Heart left ventricle (tissue), 16 donors: ENCODE measurements at places on chromosomes 2 and 18. TPM values are rescaled to one million over a fixed set of nuclear protein-coding genes. Genes with fewer than 3 reads are reported as not detected.

DNA sequence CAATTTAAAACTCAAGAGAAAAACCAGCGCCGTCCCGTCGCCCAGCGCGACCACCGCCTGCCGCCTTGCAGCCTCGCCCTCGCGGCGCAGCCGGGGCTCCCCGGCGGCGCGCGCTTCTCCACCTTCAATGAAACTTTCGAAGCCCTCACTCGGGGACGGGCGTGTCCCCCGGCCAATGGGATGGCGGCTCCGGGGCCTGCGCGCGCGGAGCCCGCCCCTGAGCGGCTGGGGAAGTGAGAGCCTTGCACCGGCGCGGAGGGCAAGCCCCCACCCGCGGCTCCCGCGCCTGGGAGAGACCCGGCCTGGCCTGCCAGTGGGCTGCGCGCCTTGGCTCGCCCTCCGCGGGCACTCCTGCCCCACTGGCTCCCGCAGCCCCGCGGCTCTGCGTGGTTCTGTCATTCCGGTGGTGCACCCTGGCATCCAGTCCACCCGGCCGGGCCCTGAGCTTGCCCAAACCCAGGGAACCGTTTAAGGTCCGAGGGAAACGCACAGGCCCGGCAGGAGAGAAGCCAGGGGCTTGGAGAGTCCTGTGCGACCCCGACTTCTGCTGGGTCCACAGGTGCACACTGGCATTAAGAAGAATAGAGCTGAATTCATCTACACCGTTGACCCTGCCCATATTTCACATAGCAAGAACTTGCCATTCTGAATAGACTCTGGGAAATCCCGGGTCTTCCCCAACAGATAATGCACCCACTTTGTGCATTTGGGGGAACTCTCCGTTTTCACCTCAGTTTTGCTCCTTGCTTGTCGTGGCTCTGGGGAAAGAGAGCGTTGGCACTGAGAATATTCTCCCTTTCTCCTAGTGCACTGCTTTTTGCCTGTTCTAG lies at the start of gene PIEZO2:
Gene PIEZO2 (minus strand): TSS at position 129 of the 830 bp plus-strand sequence. CDS start 981 bp downstream, outside the sequence.
- H3K27me3 ChIP-seq: peaks cover 37% of the 10 kb centered on the region
- DNase-seq: peak; percentile 57
- H3K4me1 ChIP-seq: peaks cover 10% of the 10 kb centered on the region
- no peak within 1 kb of the TSS for H3K27ac ChIP-seq

- H3K4me3 ChIP-seq: peak overlapping the region; percentile 92
- H3K27me3 ChIP-seq: no peaks in the 10 kb centered on the region
- peaks cover 3% of the 10 kb centered on the region for H3K4me1 ChIP-seq
- DNase-seq: peak; percentile 65
Measured at GRCh38 chr18:12376034-12376753, 833 bp downstream of the AFG3L2 start.

DNA sequence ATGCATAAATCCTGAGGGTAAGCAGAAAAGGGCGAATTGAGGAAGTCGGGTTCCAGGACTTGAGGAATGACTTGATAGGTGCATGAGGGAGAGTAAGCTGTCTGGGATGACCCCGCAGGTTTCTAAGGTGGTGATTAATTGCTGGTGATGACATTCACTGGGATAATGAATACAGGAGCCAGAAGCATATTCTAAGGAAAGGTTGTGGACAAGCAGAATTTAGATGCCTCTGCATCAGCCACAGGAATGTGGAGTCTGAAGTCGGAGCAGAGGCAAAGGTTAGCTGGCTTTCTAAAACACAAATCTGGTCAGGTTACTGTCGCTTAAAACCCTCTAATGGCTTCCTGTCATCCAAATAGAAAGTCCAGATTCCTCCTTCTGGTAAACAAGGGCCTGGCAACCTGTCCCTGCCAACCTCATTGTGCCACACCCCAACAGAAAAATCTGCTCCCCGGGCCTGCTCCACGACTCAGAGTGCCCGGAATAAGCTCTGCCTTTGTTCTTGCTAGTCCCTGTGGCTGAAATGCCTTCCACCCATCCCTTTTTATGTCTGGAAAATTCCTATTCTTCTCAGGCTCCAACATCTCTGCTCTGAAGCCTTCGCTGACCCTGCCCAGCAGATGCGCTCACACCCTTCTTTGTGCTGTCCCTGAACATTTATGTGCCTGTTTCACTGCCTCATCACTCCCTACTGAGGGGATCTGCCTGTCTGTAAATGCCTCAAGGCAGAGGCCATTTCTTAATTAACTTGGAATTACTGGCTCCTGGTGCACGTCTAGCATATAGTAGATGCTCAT lies 11.3 kb upstream of the TMEM214 start:
- DNase-seq: no peak
- no peak overlapping the region for H3K4me3 ChIP-seq
- peaks cover 12% of the 10 kb centered on the region for H3K4me1 ChIP-seq
- peak overlapping the region; percentile 1 for H3K27ac ChIP-seq

- DNase-seq: no peak
- no peak overlapping the region for H3K27ac ChIP-seq
- no peaks in the 10 kb centered on the region for H3K36me3 ChIP-seq
Measured at GRCh38 chr2:49837561-49838293, 683.4 kb upstream of the FSHR start.

GRCh38 chr18:3367491-3368091 lies 82.4 kb upstream of the TGIF1 start:
- DNase-seq: no peak
- no peak overlapping the region for H3K4me3 ChIP-seq
- H3K27ac ChIP-seq: no peak overlapping the region
- no peaks in the 10 kb centered on the region for H3K4me1 ChIP-seq

DNA sequence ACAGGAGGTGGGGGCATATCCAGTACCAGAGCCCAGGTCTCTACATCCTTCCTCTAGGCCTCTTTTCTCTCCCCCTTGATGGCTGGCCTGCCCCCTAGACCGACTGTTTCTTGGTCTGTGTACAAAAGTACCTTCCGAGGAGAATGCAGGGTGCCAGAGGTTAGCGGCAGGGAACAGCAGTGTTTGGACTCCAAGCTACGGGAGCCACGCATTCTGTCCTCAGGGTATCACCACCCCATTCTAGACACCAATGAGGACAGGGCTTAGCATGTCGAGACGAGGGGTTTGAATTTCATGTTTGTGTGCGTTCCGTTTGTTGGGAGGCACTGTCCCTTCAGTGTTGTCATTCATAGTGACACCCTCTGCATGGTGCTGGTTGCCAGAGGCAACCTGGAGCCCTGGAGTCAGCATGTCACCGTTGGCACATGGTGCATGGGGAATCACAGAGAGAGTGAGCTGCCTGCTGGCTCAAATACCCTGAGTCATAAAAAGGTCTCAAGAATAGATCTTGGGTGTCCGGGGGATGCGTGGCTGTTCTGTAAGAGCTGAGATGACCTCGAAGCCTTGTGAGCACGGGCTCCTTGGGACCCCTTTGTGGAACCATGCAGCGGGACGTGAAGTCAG lies 57.2 kb upstream of the LDLRAD4 start:
- no peaks in the 10 kb centered on the region for H3K4me1 ChIP-seq
- H3K27me3 ChIP-seq: no peaks in the 10 kb centered on the region
- no peak for DNase-seq
- H3K27ac ChIP-seq: no peak overlapping the region
- no peak overlapping the region for H3K4me3 ChIP-seq

DNA sequence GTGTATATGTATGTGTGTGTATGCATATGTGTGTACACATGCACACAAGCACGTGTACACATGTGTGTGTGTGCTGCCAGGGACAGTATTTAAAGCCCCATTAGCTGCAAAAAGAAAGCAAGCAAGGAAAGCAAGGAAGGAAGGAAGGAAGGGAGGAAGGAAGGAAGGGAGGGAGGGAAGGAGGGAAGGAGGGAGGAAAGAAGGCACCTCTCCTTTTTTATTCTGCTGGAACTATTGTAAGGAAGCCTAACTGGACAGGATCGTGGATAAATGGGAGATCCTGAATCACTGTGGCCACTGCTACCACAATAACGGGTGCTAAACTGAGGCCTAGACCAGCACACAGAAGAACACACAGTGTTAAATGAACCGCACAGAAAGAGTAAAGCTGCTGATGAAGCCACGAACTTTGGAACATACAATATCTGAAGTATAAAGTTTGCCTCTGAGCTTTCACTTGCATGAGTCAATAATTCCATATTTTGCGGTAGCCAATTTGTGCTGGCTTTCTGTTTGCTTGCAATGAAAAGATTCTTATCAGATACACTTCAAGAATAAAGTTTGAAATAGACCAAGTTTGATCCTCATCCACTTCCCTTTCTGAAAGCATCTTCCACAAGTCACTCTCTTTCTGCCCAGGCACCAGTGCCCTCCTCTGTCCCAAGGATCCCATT lies 15.5 kb downstream of the CACNB4 start:
- no peaks in the 10 kb centered on the region for H3K4me1 ChIP-seq
- no peak overlapping the region for H3K4me3 ChIP-seq
- no peaks in the 10 kb centered on the region for H3K36me3 ChIP-seq
- no peak overlapping the region for H3K27ac ChIP-seq

- H3K27me3 ChIP-seq: no peaks in the 10 kb centered on the region
- H3K4me3 ChIP-seq: no peak overlapping the region
- no peaks in the 10 kb centered on the region for H3K4me1 ChIP-seq
- no peak overlapping the region for H3K27ac ChIP-seq
- H3K36me3 ChIP-seq: no peaks in the 10 kb centered on the region
Measured at GRCh38 chr2:161825429-161825828, 201.2 kb downstream of the SLC4A10 start.

- H3K27me3 ChIP-seq: no peaks in the 10 kb centered on the region
- H3K4me1 ChIP-seq: no peaks in the 10 kb centered on the region
- H3K4me3 ChIP-seq: no peak overlapping the region
- H3K27ac ChIP-seq: no peak overlapping the region
- H3K36me3 ChIP-seq: no peaks in the 10 kb centered on the region
- no peak for DNase-seq
Measured at GRCh38 chr2:51111532-51111931, 79.6 kb upstream of the NRXN1 start.

DNA sequence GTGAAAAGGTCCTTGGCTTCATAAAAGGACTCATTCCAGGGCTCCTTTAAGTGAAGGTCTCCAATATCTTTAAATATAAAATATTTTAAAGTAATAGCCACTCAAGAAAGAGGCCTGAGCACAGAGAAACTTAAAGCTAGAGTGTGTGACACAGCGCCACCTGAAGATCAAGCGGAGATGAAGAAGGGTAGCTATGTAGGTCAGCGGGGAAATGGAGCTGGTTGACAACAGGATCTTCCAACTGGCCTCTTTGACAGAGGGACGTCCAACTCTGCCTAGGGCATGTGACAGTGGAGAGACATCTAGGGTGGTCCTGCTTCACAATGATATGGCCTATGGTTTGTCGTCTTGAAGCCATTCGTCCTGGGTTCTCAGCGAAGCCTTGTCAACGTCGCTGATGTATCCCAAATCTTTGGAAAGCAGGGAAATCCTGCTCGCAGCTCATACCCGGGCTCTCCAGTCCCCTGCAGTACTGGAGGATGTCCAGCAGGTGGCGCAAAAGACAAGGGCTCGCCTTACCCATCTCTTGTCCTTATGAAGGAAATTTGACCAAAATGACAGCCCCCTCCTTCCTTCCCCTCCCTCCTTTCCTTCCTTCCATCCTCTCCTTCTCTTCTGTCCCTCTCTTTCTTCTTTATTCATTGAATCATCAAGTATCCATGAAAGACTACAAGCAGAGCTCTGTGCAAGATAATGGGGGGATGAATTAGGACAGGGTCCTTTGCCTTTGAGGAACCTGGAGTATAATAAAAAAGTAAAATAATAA lies 59.6 kb downstream of the LONRF2 start:
- no peak overlapping the region for H3K27ac ChIP-seq
- peaks cover 7% of the 10 kb centered on the region for H3K4me1 ChIP-seq
- peak; percentile 80 for DNase-seq
- no peak overlapping the region for H3K4me3 ChIP-seq

GRCh38 chr2:27263287-27264252 lies 723 bp upstream of the SLC30A3 start:
- peak overlapping the region; percentile 62 for H3K4me3 ChIP-seq
- no peak for DNase-seq
- peaks cover 68% of the 10 kb centered on the region for H3K27me3 ChIP-seq
- no peaks in the 10 kb centered on the region for H3K36me3 ChIP-seq
- no peak overlapping the region for H3K27ac ChIP-seq

DNA sequence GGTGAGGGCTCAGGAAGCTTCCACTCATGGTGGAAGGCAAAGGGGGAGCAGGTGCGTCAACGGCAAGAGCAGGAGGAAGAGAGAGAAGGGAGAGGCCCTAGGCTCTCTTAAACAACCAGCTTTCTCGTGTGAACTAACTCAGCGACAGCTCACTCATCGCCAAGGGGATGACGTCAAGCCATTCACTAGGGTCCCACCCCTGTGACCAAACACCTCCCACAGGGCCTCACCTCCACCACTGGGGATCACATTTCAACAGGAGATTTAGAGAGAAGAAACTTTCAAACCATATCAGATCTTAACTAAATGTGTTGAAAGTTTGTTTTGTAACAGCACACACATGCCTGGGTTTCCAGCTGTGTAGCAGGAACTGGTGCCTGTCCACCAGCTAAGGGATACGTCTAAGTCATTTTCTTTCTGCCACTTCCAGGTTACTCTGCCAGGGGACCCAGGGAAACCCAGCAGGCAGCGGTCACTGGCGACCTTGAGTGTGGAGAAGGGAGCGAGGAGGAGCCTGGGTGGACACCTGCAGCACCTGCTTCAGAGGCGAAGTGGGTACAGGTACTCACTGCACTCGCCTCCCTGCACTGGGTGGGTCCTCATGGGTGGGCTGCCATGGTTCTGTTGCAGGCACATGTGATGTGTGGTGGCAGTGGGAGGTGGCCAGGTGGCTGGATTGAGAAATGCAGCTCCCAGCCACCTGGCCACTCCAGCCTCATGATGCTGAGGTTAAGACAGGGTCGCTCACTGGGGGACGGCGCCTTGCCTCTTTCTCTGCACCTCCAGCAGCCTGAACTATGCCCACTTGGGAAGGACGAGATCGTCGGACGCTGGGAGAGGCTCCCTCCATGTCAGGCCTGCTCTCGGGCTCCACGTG lies 8.4 kb upstream of the GPC1 start:
- no peaks in the 10 kb centered on the region for H3K27me3 ChIP-seq
- H3K36me3 ChIP-seq: no peaks in the 10 kb centered on the region
- peak; percentile 8 for DNase-seq
- no peak overlapping the region for H3K4me3 ChIP-seq
- H3K27ac ChIP-seq: no peak overlapping the region
- no peaks in the 10 kb centered on the region for H3K4me1 ChIP-seq

DNA sequence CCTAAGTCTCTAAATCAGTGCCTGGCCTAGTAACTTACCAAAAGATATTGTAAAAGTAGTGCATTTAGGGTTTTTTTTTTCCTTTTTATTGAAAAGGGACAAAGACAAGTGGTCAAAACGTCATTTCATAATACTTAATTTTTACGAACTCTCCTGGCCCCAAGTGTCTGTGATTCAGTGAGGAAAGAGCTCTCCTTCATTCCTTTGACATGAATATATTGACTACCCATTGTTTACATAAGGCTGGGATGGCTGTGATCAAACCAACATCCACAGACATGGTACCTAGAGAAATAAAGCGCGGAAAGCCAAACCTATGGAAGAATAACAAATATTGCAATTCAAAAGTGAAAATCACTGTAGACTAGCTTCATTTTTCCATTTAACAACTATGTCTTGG lies 198.4 kb downstream of the BABAM2 start:
- H3K4me1 ChIP-seq: no peaks in the 10 kb centered on the region
- H3K4me3 ChIP-seq: no peak overlapping the region
- DNase-seq: no peak
- no peaks in the 10 kb centered on the region for H3K27me3 ChIP-seq
- H3K36me3 ChIP-seq: no peaks in the 10 kb centered on the region

KLHL30 gene
- total RNA-seq: 23.2 TPM

POTEJ gene
- not detected for total RNA-seq

MOCOS gene
- total RNA-seq: 0.26 TPM

C1QL2 gene
- not detected for total RNA-seq

EVX2 gene
- total RNA-seq: not detected

TNFAIP6 gene
- 3.0 TPM for total RNA-seq
